ENCODE measurements at places on chromosomes 1 and 21. TPM values are rescaled to one million over a fixed set of nuclear protein-coding genes. Genes with fewer than 3 reads are reported as not detected.

Gene DPT
- total RNA-seq, result 2.6 TPM

DNA sequence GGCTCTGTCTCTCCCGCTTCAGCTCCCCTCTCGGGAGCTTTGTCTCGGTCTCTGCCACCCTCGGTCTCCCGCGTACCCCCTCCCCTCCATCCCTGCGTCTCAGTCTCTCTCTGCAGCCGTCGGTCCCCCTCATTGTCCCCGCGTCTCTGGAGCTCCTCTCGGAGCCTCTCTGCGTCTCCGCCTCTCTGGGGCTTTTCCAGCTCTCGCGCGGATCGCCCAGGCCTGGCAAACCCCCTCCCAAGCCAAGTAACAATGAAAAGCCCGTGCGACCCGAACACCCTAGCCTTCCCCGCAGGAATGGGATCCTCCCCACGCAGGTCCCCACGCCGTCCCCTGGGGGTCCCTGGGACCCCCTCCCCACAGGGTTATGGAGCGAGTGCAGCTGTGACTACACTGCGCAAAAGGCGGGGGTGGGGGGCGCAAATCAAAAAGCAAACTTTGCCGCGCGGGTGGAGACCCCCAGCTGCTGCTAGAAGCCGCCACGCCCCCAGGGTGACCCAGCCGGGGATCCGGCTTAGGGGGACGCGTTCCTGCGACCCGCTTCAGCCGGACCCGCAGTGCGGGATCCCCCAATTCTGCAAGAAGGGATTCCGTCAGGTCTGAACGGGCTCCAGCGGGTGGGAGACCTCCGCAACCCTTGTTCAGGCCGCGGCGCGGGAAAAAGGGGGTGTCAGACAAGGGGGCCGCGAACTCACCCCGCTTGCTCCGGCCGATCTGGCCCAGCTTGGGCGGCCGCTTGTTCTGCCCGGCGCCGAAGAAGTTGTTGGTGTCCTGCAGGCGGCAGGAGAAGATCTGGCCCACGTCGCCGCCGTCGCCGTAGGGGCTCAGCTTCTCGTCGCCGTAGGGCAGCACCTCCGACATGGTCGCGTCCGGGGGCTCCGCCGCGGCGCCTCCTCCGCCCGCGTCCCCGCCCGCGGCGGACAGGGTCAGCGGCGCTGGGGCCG lies 1.2 kb downstream of the CAMK2N1 start:
- peak; percentile 50 for DNase-seq
- H3K27ac ChIP-seq, result peak overlapping the region; percentile 84
- peaks cover 29% of the 10 kb centered on the region for H3K4me1 ChIP-seq
- no peaks in the 10 kb centered on the region for H3K36me3 ChIP-seq
- H3K27me3 ChIP-seq, result no peaks in the 10 kb centered on the region
- H3K4me3 ChIP-seq, result peak overlapping the region; percentile 70

DNA sequence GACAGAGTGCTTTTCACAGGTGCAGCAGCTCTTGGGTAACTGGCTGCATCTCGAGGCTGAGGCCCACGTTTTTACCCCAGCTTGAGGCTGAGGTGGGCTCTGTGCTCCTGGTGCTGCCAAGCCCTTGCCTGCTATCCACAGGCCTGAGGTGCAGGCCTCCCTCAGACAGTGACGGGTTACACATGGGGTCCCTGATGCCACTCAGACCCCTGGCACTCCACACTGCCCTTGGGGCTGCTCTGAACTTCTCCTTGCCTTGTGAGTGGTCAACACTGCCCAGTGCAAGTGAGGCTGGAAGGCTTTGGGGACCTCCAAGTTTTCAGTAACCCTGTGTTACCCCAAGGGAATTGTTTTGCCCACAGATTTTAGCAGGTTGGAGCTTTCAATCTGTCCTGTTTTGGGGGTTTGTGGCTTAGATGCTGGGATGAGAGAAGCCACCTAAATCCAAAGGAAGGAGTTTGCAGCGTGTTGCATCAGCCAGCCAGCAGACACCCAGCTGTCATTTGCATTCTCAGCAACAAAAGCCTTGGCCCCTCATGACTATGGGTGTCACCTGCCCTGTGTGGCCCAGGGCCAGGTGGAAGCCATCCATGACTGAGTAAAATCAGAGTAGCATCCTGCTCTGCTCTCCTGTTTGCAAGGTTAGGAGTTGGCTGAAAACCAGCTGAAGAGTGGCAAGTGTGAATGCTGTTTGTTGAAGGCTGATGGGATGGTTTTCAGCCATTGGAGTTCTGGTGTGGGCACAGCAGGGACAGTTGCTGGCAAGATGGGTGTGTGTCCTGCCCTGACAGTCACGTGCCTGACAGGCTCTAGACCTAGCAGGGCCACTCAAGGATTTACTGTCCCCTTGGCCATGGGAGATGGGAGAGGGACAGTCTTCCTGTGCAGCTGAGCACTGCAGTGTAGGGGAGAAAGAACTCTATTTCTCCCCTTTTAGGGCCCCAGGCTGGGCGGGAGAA lies 3.2 kb downstream of the RNF187 start:
- no peaks in the 10 kb centered on the region for H3K4me1 ChIP-seq
- H3K27me3 ChIP-seq, result no peaks in the 10 kb centered on the region
- H3K27ac ChIP-seq, result no peak overlapping the region

DNA sequence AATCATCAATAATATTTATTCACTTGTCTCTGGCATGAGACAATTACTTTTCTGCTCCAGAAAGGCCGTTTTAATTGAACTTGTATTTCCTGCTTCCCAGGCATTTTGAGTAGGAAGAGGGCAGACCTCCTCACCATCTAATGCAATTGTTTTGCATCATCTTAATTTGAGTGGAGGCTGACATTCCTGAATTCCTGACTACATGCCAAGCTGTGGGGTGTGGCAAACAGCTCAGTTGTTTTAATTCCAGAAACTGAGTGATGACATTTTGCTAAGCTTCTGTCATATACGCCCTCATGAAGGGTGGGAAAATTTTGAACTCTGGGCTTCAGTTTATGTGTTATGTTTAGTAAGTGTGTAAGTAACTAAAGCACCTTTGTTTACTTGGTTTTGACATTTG lies 125.4 kb upstream of the USP25 start:
- H3K4me3 ChIP-seq, result no peak overlapping the region
- no peaks in the 10 kb centered on the region for H3K27me3 ChIP-seq
- DNase-seq, result no peak
- no peak overlapping the region for H3K27ac ChIP-seq
- H3K4me1 ChIP-seq, result no peaks in the 10 kb centered on the region

Gene RNU1-4
- total RNA-seq, result 8,605 TPM

- H3K27ac ChIP-seq, result no peak overlapping the region
- H3K4me1 ChIP-seq, result no peaks in the 10 kb centered on the region
- no peaks in the 10 kb centered on the region for H3K36me3 ChIP-seq
- no peaks in the 10 kb centered on the region for H3K27me3 ChIP-seq
Measured at GRCh38 chr1:209527993-209528717, 55.4 kb upstream of the CAMK1G start.

Gene TRIM46
- 2.1 TPM for total RNA-seq

DNA sequence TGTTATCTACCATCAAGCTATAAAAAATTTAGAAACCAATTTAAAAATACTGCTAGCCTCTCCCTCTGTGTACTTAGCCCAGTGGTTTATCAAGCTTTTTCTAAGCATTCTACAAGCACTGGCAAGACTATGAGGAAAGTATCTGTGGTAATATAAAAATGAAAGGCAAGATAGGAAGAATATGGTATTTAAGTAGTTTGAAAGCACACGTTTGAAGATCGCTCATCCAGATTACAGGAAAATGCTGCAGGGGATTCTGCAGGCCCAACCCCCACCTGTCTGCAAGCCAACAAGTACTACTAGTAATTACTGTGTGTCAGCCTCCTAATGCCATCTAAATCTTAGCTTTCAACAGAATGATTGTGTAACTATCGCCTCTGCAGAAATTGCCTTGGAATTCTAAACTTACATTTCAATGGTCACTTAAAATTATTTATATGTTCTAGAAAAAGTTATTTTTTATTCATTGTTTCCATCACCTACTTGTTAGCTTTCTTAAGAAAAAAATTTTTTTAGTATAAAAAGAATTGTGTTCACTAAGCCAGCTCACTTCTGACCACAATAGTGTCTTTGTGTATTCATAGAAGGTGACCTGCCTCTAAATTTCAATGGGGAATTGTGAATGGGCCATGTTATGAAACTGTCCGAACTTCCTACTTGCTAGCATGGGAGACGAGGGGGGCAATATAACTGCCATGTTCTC lies 8.5 kb downstream of the ERRFI1 start:
- no peaks in the 10 kb centered on the region for H3K4me1 ChIP-seq
- no peaks in the 10 kb centered on the region for H3K27me3 ChIP-seq
- H3K27ac ChIP-seq, result no peak overlapping the region

Gene SPATA6
- total RNA-seq, result 32.5 TPM

DNA sequence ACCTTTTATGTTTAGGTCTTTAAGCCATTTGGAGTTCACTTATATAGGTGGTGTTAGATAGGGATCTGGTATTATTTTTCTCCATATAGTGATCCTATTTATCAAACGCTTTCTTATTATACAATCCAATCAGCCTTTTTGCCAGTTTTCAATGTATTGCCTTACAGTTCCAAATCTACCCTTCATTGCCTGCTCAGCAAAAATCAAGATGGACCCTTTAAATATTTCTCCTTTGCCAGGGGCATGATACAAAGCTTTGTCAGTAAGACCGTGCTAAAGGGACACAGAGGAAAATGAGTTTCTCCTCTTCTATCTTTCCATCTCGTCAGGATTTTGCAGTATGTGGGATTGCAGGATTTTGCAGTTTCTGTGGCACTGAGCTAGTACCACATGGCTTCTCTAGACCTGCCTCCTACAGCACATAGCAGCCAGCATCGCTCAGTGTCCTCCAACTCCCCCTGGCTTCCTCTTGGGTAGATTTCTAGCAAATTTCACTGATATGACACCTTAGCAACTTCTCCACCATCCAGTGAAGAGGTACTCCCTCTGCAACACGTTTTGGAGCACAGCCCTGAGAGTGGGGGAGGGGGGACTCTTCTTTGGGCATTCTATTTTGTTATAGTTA lies 22.5 kb upstream of the CAP1 start:
- H3K4me1 ChIP-seq, result no peaks in the 10 kb centered on the region
- no peak overlapping the region for H3K4me3 ChIP-seq
- no peaks in the 10 kb centered on the region for H3K36me3 ChIP-seq
- H3K27ac ChIP-seq, result no peak overlapping the region

DNA sequence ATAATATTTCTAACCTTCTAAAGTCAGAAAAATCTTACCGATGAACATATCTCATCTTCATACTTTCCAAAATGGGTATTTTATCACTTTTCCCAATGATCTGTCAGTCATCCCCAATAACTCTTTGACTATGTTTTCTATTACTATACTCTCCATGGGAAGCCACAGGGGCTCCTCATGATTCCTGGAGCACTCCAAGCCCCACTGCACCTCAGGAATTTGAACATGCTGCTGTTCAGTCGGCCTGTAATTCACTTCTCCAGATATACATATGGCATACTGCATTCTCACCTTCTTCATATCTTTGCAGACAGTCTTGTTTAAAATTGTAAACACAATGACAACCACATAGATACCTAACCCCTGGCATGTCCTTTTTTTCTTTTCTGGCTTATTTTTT lies 333.0 kb downstream of the BRINP3 start:
- H3K36me3 ChIP-seq, result no peaks in the 10 kb centered on the region
- no peaks in the 10 kb centered on the region for H3K4me1 ChIP-seq
- H3K27ac ChIP-seq, result no peak overlapping the region
- H3K27me3 ChIP-seq, result no peaks in the 10 kb centered on the region
- no peak overlapping the region for H3K4me3 ChIP-seq

Gene NDUFV3
- total RNA-seq, result 29.6 TPM

Data from kidney (tissue), 22 donors.